Posterior cingulate gyrus (tissue), 11 donors: ENCODE measurements at places on chromosomes 13 and 19.
A peak's percentile ranks its signal among the peaks of the same experiment; 100 is the strongest.

GRCh38 chr13:33787051-33787591 lies 30.8 kb upstream of the RFC3 start:
- DNase-seq: no peak

- no peak for DNase-seq
Measured at GRCh38 chr19:19487950-19488874, 27.1 kb downstream of the TSSK6 start.

- DNase-seq: no peak
Measured at GRCh38 chr13:34627509-34628208, 314.4 kb upstream of the NBEA start.

- no peak for DNase-seq
Measured at GRCh38 chr13:95124959-95125358, 176.3 kb downstream of the ABCC4 start.

GRCh38 chr13:102191951-102192502 lies 209.8 kb downstream of the FGF14 start:
- no peak for DNase-seq

- no peak for DNase-seq
Measured at GRCh38 chr19:45876161-45876410, 9.9 kb downstream of the IRF2BP1 start.

GRCh38 chr13:42548731-42549551 lies 25.0 kb upstream of the TNFSF11 start:
- DNase-seq: no peak

- DNase-seq: no peak
Measured at GRCh38 chr19:38617283-38617763, 430 bp downstream of the MAP4K1 start.

GRCh38 chr19:34851277-34851804 lies 75.4 kb upstream of the ZNF30 start:
- DNase-seq: no peak

- DNase-seq: no peak
Measured at GRCh38 chr13:110323172-110323891, 16.2 kb downstream of the COL4A2 start.

DNA sequence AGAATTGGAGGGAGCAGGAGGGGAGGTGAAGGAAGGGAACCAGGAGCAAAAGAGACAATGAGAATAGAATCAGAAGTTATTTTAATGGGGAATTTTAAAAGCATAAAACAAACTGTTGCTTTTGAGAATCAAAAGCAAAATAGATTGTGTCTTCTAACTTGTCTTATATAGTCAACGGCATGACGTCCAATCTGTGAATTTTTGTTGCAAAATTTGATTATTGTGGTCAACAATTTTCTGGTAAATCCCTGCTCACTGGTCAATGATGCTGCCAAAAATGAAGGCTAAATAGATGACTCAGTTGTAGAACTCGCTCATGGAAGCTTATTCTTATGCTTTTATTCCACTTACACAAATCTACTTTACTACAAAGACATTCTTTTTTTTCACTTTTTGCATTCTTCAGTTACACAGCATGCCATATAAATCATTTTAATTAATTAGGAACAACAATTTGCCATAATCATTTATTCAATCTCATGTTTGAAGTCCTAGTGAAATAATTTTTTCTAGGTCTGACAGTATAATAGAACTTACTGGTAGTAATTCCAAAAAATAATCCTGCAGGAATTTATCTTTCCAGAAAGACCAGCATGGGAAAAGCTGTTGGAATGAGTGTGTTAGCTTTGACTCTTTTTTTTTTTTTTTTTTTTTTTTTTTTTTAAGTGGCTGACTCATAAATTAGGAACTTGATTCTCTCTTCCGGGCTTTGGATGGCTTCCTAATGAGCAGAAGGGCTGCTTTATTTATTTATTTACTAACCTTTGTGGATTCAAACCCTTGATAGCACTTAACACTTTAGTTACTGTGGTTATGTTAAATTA lies 256.9 kb downstream of the SPRY2 start:
- DNase-seq: no peak

- DNase-seq: no peak
Measured at GRCh38 chr13:30338331-30338851, 31.0 kb upstream of the KATNAL1 start.

GRCh38 chr13:103795892-103796478 lies 729.8 kb upstream of the SLC10A2 start:
- no peak for DNase-seq

DNA sequence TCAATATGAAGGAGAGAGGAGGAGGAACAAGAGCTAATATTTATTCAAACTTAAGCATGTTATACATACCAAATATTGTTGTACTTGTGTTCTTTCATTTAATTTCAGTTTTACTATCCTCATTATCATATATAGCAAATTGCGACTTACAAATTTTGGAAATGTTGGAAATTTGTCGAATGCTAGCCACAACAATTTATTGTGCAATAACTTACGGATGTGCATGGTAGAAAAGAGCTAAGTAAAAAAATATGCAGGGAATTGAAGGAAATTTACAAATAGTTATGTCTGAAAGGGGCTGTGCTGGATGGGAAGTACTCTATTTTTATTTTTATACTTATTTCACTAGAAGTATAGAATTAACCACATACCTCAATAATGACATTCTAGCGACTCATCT lies 376.3 kb downstream of the PCDH20 start:
- no peak for DNase-seq

GRCh38 chr19:28549680-28550277 lies 663.2 kb downstream of the UQCRFS1 start:
- DNase-seq: no peak

DNA sequence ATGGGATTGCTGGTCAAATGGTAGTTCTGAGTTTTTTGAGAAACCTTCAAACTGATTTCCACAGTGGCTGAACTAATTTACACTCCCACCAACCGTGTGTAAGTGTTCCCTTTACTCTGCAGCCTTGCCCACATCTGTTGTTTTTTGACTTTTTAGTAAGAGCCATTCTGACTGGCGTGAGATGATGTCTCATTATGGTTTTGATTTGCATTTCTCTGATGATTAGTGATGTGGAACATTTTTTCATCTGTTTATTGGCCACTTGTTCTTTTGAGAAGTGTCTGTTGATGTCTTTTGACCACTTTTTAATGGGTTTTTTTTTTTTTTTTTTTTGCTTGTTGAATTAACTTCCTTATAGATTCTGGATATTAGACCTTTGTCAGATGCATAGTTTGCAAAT lies 4.3 kb downstream of the CAB39L start:
- no peak for DNase-seq

- no peak for DNase-seq
Measured at GRCh38 chr13:37306778-37307544, 201.5 kb upstream of the CSNK1A1L start.

DNA sequence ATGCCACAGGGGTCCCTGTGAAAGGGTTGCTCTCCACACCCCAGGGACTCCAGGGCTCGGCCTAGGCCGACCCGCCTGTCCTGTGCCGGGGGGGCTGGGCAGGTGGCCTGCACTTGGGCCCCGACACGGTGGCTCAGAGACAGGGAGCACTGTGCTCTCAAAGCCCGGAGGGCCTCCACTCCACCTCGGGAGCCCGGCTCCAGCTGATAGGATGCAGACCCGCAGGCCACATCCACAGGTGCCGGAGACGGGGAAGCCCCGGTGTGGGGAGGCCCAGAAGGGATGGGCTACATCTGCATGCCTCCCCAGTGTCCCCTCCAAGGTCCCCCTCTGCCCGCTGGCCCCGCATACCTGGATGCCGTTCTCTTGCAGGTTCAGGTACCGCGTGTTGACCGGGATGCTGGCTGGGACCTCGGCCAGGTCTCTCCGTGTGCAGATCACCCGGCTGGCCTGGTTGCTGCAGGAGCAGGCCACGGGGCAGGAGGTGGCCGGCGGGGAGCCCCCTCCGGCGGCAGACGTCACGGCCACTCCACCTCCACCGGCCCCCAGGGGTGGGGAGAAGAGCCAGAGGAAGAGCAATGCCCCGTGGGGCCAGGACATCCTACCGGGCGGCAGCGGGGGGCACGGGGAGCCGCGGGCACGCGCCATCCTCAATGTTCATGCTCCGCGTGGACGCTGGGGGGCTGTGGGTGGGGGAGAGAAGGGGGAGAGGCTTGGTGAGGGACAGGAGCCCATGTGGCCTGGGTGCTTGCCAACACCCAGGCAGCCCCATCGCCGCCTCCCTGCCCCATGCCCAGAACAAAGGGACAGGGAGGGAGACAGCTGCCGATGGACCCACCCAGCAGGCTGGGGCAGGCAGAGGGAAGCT lies 19.8 kb downstream of the LRRC4B start:
- DNase-seq: peak; percentile 88

GRCh38 chr13:78022164-78022877 lies 103.7 kb upstream of the EDNRB start:
- DNase-seq: no peak

GRCh38 chr19:5247957-5248705 lies 92.5 kb downstream of the PTPRS start:
- DNase-seq: peak; percentile 20

- no peak for DNase-seq
Measured at GRCh38 chr13:30895773-30896172, 10.3 kb upstream of the MEDAG start.

GRCh38 chr19:19137556-19138108 lies 646 bp downstream of the TMEM161A start:
- no peak for DNase-seq

GRCh38 chr19:53819861-53820260 lies 4.3 kb downstream of the NLRP12 start:
- DNase-seq: no peak

GRCh38 chr13:23632048-23632582 lies 61.9 kb downstream of the TNFRSF19 start:
- no peak for DNase-seq

- no peak for DNase-seq
Measured at GRCh38 chr13:47647001-47647400, 354.1 kb downstream of the SUCLA2 start.

GRCh38 chr19:49071860-49072547 lies 495 bp downstream of the KCNA7 start:
- no peak for DNase-seq

GRCh38 chr13:20127562-20128458 lies 33.0 kb downstream of the GJA3 start:
- peak; percentile 38 for DNase-seq

DNA sequence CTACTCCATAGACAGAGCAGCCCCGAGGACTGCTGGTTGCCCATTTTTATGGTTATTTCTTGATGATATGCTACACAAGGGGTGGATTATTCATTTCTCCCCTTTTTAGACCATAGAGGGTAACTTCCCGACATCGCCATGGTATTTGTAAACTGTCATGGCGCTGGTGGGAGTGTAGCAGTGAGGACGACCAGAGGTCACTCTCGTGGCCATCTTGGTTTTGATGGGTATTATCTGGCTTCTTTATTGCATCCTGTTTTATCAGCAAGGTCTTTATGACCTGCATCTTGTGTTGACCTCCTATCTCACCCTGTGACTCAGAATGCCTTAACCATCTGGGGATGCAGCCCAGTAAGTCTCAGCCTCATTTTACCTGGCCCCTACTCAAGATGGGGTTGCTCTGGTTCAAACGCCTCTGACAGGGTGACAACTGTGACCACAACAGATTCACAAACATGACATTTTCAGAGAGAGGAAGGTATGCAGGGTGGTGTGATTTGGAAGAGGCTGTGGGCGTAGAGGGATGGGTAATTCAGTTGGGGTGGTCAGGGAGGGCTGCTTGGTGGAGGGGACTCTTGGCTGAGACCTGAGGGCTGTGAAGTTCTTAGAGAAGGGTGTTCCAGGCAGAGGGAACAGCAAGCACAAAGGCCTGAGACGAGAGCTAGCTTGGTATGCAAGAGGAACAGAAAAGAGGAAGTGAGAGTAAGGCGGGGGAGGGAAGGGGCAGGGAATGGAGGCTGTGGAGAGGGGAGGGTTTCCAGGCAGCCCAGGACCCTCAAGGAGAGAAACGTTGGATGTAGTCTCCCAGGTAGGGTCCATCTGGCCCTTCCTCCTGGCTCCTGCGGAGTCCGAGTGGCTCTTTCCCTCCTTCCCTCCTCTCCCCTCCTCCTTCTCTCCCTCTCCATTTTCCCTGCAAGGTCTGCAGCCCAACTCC lies 23.5 kb downstream of the FAM187B start:
- no peak for DNase-seq

GRCh38 chr19:51127755-51128154 lies 3.0 kb downstream of the SIGLEC9 start:
- DNase-seq: no peak

DNA sequence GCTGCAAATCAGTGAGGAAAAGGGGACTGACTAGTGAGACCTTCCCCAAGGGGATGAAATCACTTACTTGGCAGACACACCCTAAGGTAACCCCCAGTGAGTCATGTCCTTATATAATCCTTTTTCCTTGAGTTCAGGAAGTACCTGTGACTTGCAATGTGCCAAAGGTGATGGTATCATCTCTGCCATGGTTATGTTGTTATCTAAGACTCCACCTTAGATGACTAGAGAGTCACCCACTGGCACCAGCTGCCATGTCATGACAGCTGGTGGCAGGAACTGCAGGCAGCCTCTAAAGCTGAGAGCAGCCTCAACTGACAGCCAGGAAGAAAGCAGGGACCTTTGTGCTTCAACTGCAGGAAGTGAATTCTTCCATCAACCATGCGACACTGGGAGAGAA lies 12.5 kb downstream of the PBX4 start:
- no peak for DNase-seq

DNA sequence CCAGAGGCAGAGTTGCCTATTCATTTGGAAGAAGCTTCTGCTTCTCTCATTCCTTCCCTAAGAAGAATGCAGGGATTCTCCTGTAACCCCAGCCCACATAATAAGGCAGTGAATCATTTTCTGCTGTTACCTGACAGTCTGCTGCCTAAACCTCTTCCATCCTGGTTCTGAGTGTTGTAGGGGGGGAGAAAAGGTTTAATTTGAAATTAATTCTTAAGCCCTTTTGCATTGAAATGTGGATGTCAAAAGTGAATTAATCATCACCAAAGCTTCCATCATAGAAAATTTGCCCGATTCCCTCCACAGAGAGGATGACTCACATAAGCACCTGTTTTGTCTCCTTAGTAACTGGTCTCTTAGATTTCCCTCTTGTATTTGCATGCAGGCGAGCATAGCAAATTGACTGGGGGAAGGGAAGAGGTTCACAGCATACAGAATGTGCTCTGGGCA lies 146.7 kb upstream of the FNDC3A start:
- DNase-seq: no peak

DNA sequence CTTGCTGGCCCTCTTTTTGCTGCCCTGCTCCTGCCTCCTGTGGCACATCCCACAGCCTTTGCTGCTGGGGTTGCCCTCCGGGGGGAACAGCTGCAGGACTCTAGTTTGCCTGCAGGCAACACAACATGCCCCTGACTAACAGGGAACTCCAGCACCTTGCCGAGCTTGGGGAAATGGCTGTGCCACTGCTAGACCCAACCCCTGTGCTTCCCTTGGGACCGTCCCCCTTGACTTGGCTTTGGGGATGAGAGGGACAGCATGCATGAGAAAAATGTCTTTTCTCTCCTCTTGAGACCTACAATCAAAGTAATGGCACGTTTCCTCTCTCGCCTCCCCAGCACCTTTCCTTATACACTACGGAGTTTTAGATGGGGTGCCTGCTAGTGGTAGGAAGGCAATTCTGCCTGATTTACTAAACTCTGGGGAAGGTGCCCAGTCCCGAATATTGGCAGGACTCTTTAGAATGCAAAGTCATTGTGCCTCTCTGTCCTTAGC lies 12.4 kb upstream of the VWA8 start:
- no peak for DNase-seq
